H4 (cell line): ENCODE measurements at places on chromosomes 3 and 15.

DNA sequence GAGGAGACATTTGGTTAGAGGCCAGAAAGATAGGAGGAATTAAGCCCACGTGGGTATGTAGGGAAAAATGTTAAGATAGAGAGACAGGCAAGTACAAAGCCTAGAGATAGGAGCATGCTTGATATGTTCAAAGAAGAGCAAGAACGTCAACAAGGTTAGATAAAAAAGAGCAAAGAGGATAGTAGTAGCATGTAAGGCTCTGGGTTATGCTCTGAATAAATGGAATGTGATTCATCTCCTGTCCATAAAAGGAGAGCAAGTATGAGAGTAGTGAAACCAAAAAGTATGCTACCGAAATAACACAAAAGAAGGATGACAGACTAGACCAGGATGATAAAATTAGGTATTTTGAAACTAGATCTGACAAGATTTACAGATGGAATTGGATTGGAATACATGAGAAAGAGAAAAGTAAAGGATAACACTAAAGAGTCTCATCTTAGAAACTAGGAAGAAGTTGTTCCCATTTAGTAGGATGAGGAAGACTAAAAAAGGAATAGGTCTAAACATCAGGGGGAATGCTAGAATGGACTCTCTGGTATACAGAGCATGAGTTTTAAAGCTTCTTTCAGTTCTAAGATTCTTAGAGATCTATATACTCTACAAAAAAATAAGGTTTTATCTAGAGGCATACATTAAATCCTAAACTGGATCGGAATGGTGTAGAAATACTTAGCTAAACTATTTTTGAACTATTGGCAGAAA is 59.1 kb downstream of the TRPM7 start:
- DNase-seq: no peak

DNA sequence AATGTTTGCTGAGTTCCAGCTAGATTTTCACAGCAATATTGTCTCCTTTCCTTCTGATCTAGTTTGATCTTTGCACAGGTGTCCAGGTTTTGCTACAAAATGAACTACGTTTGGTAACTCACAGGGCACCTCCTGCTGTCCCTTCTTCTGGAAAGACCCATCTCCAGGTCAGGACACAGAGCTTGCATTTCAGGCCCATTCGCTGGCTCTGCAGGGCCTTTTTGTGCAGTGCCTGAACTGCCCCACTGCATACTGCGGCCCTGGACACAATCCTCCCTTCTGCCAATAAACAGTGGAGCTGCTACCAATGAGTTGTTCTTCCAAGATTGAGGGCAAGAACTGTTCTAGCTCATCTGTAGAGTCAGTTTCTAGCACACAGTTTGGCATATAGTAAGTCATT is 50.7 kb upstream of the BDH1 start:
- no peak for DNase-seq

DNA sequence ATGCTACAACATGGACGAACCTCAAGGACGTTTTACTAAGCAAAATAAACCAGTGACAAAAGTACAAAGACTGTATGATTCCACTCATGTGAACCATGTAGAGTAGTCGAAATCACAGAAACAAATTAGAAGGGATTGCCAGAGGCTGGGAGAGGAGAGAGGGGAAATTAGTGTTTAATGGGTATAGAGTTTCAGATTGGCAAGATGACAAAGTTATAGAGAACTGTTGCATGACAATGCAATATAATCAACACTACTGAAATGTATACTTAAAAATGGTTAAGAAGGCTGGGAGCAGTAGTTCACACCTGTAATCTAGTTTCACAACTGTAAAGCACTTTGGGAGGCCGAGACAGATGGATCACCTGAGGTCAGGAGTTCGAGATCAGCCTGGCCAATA is 36.9 kb downstream of the PLS1 start:
- no peak for DNase-seq

- DNase-seq: no peak
Observed at GRCh38 chr3:110686701-110687100, 384.9 kb upstream of the NECTIN3 start.

GRCh38 chr3:52076896-52077780 is 20.8 kb upstream of the DUSP7 start:
- no peak for DNase-seq

DNA sequence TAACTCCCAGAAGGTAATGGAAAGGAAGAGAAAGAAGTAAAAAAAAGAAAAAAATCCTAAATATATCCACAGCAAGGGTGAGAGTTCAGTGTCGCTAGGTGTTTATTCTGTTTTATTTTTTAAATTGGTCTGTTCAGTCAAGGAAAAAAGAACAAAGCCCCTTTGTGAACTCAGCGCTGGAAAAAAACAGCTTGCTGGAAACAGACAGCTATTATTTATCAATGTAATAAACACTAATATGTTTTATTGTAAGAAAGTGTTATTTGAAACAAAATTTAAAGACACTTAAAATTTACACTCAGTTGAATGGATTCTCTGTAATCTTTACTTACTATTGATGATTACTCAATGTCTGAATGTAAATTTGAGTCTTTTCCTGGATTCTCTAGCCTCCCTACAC is 32.3 kb upstream of the LEKR1 start:
- no peak for DNase-seq

- DNase-seq: peak; percentile 20
Observed at GRCh38 chr15:83398626-83399025, 48.5 kb upstream of the SH3GL3 start.

- no peak for DNase-seq
Observed at GRCh38 chr3:29144361-29144760, 136.5 kb upstream of the RBMS3 start.

- no peak for DNase-seq
Observed at GRCh38 chr3:32423534-32423933, 31.9 kb downstream of the CMTM7 start.

DNA sequence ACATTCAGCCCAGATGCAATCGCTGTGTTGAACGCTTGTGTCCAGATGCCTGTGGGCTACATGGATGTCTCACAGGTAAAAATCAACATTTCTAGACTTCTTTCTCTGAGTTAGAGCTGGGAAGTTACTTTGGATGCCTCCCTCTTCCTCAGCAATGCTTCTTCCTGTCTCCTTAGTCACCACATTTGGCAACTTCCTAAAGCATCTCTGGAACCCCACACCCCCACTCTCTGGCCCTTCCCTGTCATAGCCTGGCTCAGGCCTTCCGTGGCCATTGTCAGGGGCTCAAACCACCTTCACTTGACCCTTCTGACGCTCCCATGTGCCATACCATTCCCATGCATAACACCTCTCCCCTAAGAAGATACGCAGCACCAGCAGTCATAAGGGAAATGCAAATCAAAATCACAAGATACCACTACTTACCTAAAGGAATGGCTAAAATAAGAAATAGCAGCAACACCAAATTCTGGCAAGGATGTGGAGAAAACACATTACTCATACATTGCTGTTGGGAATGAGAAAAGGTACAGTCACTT is 21.6 kb upstream of the RGMA start:
- no peak for DNase-seq

DNA sequence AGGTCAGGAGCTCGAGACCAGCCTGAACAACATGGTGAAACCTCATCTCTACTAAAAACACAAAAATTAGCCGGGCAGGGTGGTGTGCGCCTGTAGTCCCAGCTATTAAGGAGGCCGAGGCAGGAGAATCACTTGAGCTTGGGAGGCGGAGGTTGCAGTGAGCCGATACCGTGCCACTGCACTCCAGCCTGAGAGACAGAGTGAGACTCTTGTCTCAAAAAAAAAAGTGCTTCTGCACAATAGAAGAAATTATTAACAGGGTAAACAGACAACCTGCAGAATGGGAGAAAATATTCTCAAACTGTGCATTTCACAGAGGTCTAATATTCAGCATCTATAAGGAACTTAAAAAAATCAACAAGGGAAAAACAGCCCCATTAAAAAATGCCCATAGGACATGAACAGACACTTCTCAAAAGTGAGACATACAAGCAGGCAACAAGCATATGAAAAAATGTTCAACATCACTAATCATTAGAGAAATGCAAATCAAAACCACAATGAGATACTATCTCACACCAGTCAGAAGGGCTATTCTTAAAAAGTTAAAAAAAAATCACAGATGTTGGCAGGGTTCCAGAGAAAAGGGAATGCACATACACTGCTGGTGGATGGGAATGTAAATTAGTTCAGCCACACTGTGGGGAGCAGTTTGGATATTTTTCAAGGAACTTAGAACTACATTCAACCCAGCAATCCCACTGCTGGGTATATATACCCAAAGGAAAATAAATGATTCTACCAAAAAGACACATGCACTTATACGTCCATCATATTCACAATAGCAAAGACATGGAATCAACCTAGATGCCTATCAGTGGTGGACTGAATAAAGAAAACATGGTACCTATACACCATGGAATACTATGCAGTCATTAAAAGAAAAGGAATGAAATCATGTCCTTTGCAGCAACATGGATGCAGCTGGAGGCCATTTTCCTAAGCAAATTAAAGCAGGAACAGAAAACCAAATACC is 75.5 kb downstream of the MSL2 start:
- no peak for DNase-seq

- DNase-seq: no peak
Observed at GRCh38 chr3:21936207-21936606, 185.2 kb upstream of the ZNF385D start.

- peak; percentile 42 for DNase-seq
Observed at GRCh38 chr3:169241630-169241990, 421.9 kb downstream of the MECOM start.

GRCh38 chr15:66724732-66725463 is 22.9 kb downstream of the SMAD6 start:
- DNase-seq: no peak

- DNase-seq: peak; percentile 40
Observed at GRCh38 chr3:153232851-153233271, 70.8 kb downstream of the RAP2B start.

GRCh38 chr15:62241135-62241770 is 76.2 kb upstream of the C2CD4B start:
- no peak for DNase-seq

DNA sequence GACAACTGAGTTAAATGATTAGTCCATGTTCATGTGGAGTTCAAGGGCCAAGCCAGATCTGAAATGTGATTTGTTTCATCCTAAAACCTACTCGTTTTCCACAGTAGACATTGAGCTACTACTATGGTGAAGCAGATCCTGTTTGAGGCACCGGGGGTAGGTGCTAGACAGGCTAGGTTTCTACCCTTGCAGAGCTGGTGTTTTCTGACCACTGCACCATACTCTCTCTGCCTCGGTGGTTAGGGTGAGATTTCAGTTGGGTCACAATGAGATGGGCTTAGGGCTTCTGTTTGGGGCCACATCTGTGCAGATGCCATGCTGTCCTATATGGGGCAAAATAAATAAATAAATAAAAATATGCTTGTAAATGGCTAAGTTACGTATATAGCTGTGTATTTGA is 99.3 kb downstream of the OXNAD1 start:
- no peak for DNase-seq

DNA sequence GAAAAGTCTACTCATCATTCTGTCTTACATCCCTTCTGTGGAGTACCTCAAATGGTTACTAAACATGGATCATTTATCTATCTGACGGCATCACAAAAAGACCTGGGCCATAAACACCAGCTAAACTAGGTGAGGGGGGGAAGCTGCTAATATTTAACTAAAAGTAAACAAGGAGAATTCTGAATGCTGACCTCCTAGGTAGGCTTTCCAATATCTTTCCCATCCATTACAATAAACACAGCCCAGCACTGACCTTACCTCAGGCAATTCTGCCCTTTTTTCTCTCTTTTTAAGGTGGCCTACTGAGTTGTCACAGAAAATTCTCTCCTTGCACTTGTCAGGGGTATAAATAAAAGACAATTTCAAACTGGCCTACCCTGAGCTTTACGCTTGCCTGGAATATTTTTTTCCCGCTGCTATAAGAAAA is 33.1 kb downstream of the USF3 start:
- DNase-seq: no peak

DNA sequence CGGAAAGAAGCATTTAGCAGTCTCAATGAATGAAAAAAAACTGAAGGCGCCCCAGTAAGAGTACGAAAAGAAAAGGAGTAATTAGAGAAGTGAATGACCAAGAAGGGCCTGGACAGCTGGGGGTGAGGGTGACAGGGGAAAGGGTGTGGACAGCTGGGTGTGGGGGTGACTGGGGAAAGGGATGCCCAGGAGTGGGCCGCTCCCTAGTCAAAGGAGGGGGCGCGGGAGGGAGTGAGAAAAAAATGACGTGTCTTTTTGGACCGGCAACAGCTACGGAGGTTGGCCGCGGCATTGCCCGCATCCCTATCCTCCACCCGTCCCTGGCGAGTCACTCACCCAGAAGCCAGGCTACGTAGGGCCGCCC is 274 bp upstream of the ZCWPW2 start:
- no peak for DNase-seq

DNA sequence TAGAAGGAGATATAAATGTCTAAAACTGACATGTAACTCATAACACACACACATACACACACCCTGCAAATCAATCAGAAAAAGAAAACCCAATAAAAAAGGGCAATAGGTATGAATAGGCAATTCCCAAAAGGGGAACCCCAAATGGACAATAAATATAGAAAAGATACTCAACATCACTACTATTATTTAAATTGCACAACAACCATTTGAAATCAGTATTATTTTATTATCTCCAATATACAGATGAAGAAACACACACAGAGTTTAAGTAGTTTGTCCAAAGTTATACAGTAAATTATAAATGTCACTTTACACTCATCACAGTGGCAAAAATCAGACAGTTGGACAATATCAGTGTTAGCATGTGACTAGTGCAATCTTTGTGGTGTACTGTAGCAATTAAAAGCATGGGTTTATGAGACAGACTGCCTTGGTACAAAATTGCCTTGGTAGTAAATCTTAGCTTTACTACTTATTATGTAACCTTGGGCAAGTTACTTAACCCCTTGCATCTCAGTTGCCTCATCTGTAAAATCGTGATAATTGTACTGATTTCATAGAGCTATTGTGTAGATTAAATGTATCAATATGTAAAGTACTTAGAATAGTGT is 3.4 kb upstream of the FSTL1 start:
- no peak for DNase-seq

GRCh38 chr3:82816086-82816485 is 1054.6 kb upstream of the GBE1 start:
- no peak for DNase-seq

- DNase-seq: no peak
Observed at GRCh38 chr15:29092376-29093064, 177.1 kb downstream of the NSMCE3 start.

DNA sequence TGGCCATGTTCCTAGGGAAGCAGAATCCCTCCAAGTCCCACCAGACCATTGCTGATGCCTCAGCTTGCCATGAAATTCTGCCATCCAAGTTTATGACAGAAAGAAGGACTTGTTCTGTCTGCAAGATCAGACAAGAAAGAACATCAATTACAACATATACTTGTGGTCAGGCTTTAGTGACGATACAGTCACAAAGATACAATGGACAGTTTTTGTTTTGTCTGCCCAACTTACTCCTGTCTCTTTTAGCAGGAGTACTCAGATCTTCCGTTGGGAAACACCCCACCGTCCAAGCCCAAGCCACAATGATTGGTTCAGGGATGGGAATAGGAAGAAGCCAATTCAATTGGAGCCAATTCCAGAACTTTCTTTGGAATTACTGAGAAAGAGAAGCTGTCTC is 15.7 kb downstream of the KLHL6 start:
- no peak for DNase-seq

- DNase-seq: peak; percentile 31
Observed at GRCh38 chr3:16511681-16512434, 1.6 kb downstream of the RFTN1 start.
